ENCODE measurements at places on chromosomes 3 and 15.

- no peak for DNase-seq
These were observed 906.0 kb upstream of the ALCAM start for GRCh38 chr3:104460477-104461406.

DNA sequence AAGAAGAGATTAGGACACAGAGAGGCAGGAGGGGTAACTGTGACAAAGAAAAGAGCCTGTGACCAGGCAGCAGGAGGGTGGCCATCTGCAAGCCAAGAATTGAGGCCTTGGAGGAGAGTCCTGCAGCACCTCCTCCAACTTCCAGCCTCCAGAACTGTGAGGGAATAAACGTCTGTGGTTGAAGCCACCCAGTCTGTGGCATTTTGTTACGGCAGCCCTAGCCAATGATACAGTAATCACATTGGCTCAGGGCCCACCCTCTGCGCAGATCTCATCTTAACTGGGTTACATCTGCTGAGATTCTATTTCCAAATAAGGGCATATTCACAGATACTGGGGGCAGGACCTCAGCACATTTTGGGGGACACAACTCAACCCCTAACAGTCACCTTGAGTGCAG, 11.3 kb downstream of the SELENOS start:
- no peak for DNase-seq

- no peak for DNase-seq
These were observed 32.6 kb upstream of the GABRB3 start for GRCh38 chr15:26805470-26805869.

DNA sequence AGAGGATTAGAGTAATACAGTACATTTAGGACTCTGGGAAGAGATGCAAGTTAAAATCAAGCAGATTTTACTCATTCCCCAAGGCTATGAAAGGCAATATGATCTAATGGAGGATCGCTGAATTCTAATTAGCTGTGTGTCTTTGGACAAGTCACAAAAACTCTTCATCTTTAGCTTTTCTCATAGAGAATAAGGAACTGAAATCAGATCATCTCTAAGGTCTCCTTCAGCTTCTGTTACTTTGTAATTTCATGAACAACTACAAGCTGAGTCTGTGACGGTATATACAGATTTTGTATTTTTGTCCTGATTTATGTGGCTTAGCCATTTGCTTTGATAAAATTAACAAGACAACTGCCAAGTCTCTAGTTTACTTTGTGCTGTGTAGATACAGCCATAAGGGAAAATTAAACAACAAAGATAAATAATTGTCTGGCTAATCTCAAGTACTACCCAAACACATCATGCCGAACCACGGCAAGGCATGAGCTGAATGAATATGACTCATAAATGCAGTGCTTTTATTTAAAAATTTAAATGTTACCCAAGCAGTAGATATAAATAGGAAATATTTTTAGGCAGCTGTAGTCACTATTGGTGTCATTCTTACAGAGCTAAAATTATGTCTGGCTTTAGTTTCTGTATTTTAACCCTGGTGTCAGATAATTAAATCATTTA, 81.5 kb downstream of the GAP43 start:
- DNase-seq: peak; percentile 8

DNA sequence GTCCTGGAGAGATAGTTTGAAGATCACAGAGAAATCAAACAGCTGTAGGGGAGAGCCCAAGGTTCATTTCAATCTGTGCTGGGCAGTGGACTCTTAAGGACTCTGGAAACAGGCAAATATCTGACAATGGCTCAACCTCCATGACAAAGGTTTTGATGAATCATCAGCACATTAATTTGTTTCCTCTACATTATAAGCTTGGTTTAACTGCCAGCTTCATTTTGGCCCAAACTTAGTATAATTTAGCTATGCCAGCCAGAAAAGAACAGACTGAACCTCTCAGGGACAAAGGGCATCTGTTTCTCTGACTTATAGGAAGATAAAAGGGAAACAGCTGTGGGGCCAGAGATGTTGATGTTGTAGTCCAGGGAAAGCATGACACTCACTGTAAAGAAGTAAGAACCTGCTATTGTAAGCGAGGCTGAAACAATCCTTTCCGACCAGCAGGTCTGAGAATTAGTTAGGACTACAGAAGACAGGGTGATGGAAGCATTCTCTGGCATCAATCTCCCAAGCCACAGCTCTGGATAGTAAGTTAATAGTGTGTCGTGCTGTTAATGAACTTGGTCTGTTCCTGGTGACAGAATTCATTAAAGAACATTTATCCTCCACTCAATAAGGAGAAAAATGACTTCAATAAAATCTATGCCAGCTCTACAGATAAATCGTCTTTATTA, 110.1 kb downstream of the KCNMB2 start:
- DNase-seq: no peak

GRCh38 chr3:8712045-8712907, 21.3 kb upstream of the CAV3 start:
- no peak for DNase-seq

- no peak for DNase-seq
These were observed 214.6 kb upstream of the UBE2E2 start for GRCh38 chr3:22988566-22988965.

GRCh38 chr3:5014391-5014790, 35.2 kb downstream of the BHLHE40 start:
- no peak for DNase-seq

DNA sequence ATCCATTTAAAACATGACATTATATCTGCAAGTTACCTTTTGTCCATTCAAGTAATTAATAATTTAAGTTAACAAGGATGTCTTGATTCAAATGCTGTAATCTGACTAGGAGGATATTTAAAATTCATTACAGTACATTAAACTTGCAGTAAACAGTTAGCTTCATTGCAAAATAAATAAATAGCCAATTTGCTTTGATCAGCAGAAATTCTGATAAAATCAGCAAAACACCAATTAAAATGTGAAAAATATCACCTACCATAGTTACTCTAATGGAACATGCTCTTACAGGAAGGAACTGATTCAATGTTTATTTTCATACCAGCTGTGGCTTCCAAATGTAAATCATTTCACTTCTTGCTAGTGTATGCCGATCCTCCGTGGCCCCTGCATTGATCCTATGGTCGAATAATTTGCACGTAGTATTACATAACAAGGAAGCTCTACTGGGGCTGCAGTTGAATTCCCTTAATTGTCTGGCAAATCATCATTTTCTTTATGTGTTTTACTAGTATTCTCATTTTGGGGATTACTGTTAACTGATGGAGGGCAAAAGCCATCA, 150.7 kb downstream of the FOXB1 start:
- no peak for DNase-seq

- DNase-seq: no peak
These were observed 34.9 kb downstream of the PPP1R2 start for GRCh38 chr3:195508185-195508584.

DNA sequence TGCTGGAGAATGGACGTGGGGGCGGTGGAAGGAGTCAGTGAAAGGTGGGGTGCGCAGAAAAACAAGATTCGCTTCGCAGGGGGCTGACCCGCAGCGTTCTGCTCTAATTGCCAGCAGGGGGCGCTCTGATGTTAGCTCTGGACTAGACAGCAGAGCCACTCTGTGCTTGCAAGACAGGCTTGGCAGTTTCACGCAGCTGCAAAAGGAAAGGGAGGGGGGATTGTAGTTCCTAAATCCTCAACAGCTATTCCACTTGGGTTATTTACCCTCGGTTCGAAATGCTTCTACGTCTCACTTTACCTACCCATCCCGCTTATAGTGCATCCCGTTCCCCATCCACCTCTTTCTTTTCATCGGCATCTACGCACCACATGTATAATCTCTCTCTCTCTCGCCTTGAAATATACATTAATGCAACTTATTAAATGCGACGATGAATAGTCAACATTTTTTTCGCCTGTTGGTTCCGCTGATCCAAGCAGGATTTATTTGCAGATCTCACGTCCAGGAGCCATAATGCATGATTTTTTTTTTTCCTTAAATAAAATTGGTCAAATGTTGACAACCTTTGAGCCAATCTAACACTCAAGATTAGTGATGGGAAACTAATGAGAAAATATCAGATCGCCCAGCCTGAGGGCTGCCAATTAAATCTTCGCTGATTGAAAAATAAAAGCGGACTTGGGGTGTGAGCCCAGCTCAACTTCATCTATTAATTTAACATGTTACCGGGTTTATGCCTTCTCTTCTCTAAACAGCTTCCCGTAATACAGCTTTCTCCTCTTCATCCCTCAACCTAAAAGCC, 216.4 kb downstream of the MEIS2 start:
- peak; percentile 83 for DNase-seq

GRCh38 chr3:55608301-55608937, 121.3 kb upstream of the WNT5A start:
- DNase-seq: no peak

- no peak for DNase-seq
These were observed 105.2 kb upstream of the BOC start for GRCh38 chr3:113105966-113106660.

- DNase-seq: peak; percentile 73
These were observed 388.8 kb upstream of the PPP2R3A start for GRCh38 chr3:135576751-135577150.

- DNase-seq: no peak
These were observed 219.5 kb upstream of the CBLB start for GRCh38 chr3:106088304-106088703.

GRCh38 chr3:16837602-16838001, 47.2 kb upstream of the PLCL2 start:
- no peak for DNase-seq

DNA sequence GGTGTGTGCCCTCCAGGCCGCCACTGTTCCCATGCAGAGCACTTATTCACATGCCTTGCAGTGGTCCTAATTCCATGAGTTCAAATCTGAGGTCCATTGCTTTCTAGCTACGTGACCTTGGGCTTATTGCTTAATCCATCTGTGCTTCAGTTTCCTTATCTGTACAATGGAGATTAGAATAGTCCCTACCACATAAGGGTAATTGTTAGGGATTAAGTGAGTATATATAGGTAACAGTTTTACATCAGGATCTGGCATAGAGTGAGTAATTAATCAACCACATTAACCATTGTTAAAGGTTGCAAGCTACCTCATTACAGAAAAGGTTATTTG, 7.6 kb downstream of the CPN2 start:
- DNase-seq: no peak

GRCh38 chr15:97129674-97130073, 799.2 kb downstream of the NR2F2 start:
- no peak for DNase-seq

DNA sequence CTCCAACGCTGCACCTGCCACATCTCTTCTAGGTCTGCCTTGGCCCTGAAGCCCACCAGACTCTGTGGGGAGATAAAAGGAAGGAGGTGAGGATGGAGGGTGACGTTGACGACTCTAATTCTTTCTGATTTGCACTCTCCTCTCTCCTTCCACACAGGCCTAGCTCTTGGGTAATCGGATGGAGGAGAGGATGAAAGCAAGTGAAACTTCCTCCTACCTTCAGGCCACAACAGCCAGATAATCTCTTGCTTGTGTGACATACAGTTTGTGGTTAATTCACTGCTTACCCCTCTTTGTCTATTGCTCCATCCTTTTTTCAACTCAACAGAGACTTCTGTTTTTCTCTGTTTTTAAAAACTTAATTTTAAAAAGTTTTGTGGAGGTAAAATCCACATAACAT, 208.1 kb downstream of the SV2B start:
- DNase-seq: no peak

GRCh38 chr3:193507566-193507965, 47.1 kb downstream of the ATP13A4 start:
- DNase-seq: no peak

- peak; percentile 23 for DNase-seq
These were observed 143.4 kb upstream of the RASGRP1 start for GRCh38 chr15:38707802-38708671.

GRCh38 chr15:38401106-38401505, 52.8 kb upstream of the FAM98B start:
- DNase-seq: no peak

Measured in NCI-H774 (cell line).